Right ventricle myocardium inferior (tissue), 1 donor: ENCODE measurements at places on chromosomes 1 and 21. TPM values are rescaled to one million over a fixed set of nuclear protein-coding genes. Genes with fewer than 3 reads are reported as not detected.

DNA sequence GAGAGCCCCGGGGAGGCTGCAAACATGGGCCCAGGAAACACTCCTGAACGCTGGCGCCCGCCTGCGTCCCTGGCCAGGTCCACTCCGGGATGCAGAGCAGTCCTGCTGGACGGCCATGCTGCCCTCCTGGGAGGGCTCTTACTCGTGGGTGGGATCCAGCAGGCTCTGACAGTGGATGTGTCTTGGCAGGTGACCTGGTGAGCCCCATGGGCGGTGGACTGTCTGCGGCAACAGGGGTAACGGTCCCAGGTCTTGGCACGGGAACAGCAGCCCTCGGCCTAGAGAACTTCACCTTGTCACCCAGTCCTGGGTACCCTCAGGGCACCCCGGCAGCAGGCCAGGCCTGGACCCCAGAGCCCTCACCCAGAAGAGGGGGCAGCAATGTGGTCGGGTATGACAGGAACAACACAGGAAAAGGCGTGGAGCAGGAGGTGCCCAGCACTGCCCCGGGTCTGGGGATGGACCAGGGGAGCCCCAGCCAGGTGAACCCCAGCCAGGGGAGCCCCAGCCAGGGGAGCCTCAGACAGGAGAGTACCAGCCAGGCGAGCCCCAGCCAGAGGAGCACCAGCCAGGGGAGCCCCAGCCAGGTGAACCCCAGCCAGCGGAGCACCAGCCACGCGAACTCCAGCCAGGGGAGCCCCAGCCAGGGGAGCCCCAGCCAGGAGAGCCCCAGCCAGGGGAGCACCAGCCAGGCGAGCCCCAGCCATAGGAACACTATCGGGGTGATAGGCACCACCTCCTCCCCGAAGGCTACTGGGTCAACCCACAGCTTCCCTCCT, 39.8 kb downstream of the UMODL1 start:
- no peak for DNase-seq

DNA sequence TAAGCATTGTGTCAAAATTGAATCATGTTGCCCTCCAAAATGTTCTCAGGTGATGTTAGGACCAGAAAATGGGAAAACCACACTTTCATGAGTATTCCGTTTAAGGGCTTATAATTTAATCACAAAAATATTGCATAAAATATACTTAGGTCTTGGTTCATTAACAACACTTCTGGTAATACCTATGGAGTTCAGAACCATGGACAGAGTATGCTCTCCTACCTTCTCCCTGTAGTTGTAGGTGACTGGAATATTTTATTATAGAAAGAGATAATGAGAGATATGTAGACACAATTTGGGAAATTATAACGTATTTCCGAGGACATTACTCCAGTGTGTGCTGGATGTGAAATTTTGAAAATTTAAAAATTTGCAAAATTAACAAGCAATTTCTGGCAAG, 232.5 kb downstream of the NCAM2 start:
- no peak for DNase-seq

- DNase-seq: no peak
Measured at GRCh38 chr1:6241887-6242740, 1.9 kb upstream of the HES3 start.

GRCh38 chr1:37485902-37486679, 11.7 kb downstream of the ZC3H12A start:
- DNase-seq: no peak

DNA sequence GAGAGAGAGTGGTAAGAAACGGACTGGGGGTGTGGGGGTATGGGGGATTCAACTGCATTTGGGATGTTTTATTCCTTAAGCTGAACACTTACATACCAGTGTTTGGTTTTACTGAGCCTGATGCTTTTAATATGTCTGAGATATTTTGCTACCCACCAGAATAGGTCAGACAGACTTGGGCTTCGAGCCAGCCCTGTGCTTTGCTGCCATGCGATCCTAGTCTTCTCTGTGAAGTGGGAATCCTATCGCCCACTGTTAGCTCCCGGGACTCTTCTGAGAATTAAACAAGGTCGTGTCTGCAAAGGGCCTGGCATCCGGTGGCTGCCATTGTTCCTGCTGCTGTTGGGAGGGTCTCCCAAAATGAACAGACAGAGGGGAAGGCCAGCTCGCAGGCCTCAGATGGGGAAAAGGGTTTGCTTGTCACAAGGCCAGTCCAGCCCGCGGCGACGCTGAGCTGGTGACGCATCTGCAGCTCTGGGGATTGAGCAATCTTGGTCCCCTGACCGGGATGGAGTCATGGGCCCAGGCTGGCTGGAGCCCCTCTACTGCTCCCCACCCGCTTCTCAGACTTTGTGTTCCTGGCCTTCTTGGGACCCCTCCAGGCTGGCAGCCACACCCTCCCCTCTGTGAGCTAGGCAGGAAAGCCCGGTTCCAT, 26.9 kb upstream of the ECE1 start:
- DNase-seq: peak; percentile 92

The NFASC gene
- 10.5 TPM for total RNA-seq

The TNNT2 gene
- total RNA-seq: 9,445 TPM

The SPATA46 gene
- total RNA-seq: not detected

The OR2T35 gene
- total RNA-seq: not detected
